ENCODE measurements at places on chromosomes 13 and 19.
A peak's percentile ranks its signal among the peaks of the same experiment; 100 is the strongest.

DNA sequence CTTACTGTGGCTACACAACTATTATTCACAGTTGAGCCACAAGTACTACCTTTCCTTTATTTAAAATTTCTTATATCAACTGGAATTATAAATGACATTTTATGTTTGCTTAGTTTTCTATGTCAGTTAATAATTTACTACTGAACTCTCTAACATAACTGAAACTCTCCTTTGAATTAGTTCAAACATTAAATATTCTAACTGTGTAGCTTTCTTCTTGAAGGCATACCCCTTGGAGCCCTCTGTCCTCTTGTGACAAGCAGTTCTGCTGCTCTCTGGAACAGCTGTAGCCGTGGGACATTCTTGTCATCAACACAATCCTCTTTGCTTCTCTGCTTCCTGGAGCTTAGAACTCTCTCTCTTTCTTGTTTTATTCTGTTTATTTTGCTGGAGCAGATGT lies 244.8 kb downstream of the NHLRC3 start:
- DNase-seq: no peak

DNA sequence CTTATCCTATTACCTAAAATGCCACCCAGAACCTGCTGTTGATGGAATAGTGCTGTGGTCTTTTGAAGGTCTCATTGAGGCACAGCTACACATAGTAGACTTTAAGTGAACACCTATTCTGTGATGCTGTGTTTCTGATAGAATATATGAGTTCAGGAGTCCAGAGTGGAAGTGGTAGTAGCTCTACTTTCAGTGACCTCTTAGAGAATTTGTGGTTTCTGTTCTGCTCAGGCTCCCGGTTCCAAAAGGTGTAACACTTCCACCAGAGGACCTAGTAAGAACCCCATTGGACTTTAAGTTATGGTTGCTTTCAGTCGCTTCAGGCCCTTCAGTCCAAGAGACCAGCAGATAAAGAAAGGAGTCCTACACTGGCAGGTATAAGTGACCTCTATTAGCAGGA lies 11.4 kb upstream of the MYCBP2 start:
- no peak for DNase-seq

DNA sequence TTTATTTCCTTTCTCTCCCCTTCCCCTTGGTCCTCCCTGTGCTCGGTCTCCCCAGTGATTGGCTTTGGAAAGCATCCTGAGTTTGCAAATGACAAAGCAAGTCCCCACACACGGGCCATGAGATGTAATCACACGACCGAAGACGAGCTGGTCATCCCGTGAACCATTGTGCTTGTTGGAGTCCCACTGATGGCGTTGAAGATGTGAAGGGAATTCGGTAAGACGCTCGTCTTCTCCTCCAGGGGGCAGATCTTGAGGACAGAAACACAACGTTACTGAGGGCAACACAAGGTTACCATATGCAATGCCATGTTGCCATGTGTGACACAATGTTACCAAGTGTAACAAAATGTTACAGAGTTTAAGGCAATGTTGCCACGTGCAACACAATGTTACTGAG lies 42.0 kb upstream of the SLC15A1 start:
- DNase-seq: no peak

DNA sequence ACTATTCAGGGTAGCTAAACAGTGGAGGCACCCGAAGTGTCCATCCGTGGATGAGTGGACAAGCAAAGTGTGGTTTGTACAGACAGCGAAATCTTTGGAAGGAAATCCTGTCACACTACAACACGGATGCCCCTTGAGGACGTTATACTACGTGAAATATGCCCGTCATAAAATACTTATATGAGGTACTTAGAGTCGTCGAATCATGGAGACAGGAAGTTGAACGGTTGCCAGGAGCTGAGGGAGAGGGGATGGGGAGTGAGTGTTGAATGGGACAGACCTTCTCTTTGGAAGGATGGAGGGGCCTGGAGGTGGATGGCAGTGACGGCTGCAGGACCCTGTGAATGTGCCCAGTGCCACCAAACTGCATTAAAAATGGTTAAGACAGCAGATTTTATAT lies 11.6 kb downstream of the ATP4B start:
- no peak for DNase-seq

- DNase-seq: no peak
Observed at GRCh38 chr13:77507931-77508776, 27.4 kb upstream of the SCEL start.

- DNase-seq: peak; percentile 28
Observed at GRCh38 chr19:10271543-10272086, 695 bp downstream of the ICAM1 start.

GRCh38 chr19:14542711-14543328 lies 13.4 kb downstream of the TECR start:
- no peak for DNase-seq

GRCh38 chr13:101841698-101842097 lies 389.2 kb downstream of the ITGBL1 start:
- no peak for DNase-seq
